Esophagus squamous epithelium (tissue), 5 donors: ENCODE measurements at places on chromosomes 13 and 19. TPM values are rescaled to one million over a fixed set of nuclear protein-coding genes. Genes with fewer than 3 reads are reported as not detected.

The ANGPTL4 gene
- 20.9 TPM for total RNA-seq

DNA sequence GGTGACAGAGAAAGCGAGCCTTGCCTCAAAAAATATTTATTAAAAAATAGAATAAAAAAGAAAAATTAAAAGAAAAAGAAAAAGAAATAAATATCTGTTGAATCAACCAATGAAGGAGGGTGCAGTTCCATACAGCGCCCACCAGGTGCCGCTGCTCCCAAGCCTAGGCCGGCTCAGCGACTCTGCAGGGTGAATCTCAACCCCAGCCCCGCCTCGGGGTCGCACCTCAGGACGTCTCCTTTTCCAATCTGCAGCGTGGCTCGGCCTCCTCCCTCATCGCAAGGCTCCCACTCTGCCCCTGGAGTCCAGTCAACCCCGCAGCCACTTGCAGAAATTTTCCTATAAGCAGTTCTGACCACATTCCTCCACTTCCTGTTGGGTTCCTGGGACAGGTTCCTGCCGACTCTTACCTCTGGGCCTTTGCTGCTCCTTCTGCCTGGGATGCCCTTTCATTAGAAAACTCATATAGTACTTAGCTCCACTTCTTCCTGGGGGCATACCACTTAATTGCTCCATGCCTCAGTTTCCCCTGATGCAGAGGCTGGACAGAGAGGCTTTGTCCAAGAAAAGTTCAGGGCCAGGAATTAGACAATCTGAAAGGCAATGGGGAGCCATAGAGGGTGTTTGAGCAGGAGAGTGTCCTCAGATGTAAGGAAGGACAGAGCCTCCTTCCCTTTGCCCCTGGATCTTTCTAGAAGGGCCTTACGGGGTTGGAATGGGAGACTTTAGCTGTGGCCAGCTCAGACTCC lies 24.3 kb downstream of the NFILZ start:
- no peak for DNase-seq

The ZNF600 gene
- 6.1 TPM for total RNA-seq

GRCh38 chr19:45591004-45591637 lies 6.5 kb upstream of the OPA3 start:
- DNase-seq = no peak
